ENCODE measurements at places on chromosomes 4 and X. TPM values are rescaled to one million over a fixed set of nuclear protein-coding genes. Genes with fewer than 3 reads are reported as not detected.

MSX1 gene
- polyA plus RNA-seq = 1.5 TPM

- no peaks in the 10 kb centered on the region for H3K27me3 ChIP-seq
- no peak overlapping the region for H3K4me3 ChIP-seq
- DNase-seq = peak; percentile 28
- H3K36me3 ChIP-seq = no peaks in the 10 kb centered on the region
- no peaks in the 10 kb centered on the region for H3K4me1 ChIP-seq
- no peak overlapping the region for H3K27ac ChIP-seq
Measured at GRCh38 chr4:176123710-176124407, 58.2 kb downstream of the WDR17 start.

- no peak overlapping the region for H3K4me3 ChIP-seq
- no peaks in the 10 kb centered on the region for H3K4me1 ChIP-seq
- no peak overlapping the region for H3K27ac ChIP-seq
- no peaks in the 10 kb centered on the region for H3K36me3 ChIP-seq
- no peak for DNase-seq
- no peaks in the 10 kb centered on the region for H3K27me3 ChIP-seq
Measured at GRCh38 chrX:81390237-81390636, 188.3 kb downstream of the SH3BGRL start.

DNA sequence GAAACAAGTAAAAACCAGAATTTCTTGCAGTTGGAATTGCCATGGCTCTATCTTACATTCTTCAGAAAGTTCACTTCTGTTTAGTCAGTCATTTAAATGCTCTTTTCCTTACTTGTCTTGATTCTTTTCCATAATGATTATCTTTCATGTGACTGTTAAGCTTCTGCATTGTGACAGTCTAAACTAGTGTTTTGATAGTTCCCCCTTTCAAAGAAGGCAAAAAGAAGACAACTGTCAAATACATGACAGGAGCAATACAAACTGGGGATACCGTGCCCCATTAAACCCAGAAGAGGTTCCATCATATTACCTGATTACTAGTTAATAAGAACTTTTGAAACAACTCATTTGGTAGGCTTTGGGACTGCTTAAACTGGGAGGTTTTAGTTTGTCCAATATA lies 476.2 kb downstream of the PCDH19 start:
- no peak overlapping the region for H3K27ac ChIP-seq
- no peak overlapping the region for H3K4me3 ChIP-seq
- DNase-seq = no peak

DNA sequence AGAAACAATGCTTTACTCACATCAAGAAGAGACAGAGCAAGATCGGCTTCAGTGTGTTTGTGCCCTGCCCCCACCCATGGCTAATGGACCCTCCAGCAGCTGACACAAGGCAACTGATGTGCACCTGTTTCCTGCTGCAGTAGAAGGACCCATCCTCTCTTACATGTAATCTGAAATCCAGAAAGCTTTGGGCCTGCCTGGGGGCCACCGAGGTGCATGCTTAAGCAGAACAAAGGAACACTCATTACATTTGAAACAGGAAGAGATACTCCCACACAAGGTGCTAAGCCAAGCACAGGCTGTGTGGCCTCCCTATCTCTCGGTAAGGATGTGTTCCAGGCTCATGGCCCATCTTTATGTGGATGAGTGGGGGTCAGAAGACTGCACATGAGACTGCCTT lies 338.0 kb downstream of the SPOCK3 start:
- H3K27me3 ChIP-seq = no peaks in the 10 kb centered on the region
- no peak overlapping the region for H3K27ac ChIP-seq
- no peaks in the 10 kb centered on the region for H3K36me3 ChIP-seq
- H3K4me1 ChIP-seq = no peaks in the 10 kb centered on the region
- DNase-seq = no peak

GRCh38 chr4:151703401-151703800 lies 57.4 kb downstream of the GATB start:
- no peaks in the 10 kb centered on the region for H3K27me3 ChIP-seq
- no peaks in the 10 kb centered on the region for H3K4me1 ChIP-seq
- DNase-seq = no peak
- H3K4me3 ChIP-seq = no peak overlapping the region
- no peak overlapping the region for H3K27ac ChIP-seq

GRCh38 chr4:74365761-74366160 lies 816 bp downstream of the EREG start:
- H3K4me1 ChIP-seq = no peaks in the 10 kb centered on the region
- H3K27me3 ChIP-seq = no peaks in the 10 kb centered on the region
- peak; percentile 57 for DNase-seq
- no peaks in the 10 kb centered on the region for H3K36me3 ChIP-seq
- no peak overlapping the region for H3K27ac ChIP-seq
- no peak overlapping the region for H3K4me3 ChIP-seq

DNA sequence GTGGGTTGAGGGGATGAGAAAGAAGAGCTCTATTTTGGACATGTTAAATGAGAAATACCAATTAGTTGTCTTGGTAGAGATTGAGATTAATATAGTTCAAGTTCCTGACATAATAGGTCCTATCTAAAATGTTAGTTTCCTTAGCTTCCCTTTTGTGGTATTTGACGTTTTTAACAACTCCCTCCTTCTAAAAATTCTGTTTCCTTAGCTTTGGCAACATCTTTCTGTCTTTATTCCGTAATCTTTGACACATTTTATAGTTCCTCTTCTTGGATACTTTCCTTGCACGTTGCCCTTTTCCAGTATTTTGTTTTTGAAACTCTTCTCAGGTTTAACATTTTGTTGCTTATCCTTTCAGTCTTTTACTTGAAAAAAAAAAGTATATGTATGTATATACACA lies 36.9 kb downstream of the LAMTOR3 start:
- no peaks in the 10 kb centered on the region for H3K36me3 ChIP-seq
- no peaks in the 10 kb centered on the region for H3K4me1 ChIP-seq
- no peak overlapping the region for H3K27ac ChIP-seq
- H3K4me3 ChIP-seq = no peak overlapping the region

DNA sequence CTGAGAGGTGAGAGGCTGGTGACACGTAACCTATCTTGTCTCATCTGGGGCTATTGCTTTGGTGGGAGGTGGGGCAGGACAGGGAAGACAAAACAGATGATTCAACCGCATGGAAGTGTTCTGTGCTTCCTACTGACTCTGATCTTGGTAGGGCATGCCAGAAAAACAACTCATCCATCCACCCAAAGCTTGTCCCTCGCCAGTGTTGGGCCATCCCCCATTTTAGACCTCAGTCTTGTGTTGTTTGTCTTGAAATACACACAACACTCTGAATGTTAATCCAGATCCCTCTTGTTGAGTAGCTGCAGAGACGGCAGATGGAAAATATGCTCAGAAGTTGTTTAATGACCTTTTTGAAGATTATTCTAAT lies 377 bp downstream of the CHRNA9 start:
- no peaks in the 10 kb centered on the region for H3K27me3 ChIP-seq
- H3K36me3 ChIP-seq = no peaks in the 10 kb centered on the region
- H3K4me1 ChIP-seq = no peaks in the 10 kb centered on the region
- DNase-seq = no peak
- no peak overlapping the region for H3K27ac ChIP-seq
- no peak overlapping the region for H3K4me3 ChIP-seq

- H3K27ac ChIP-seq = no peak within 1 kb of the TSS
- peak within 1 kb of the TSS; percentile 35 for H3K4me3 ChIP-seq
- peak; percentile 35 for DNase-seq
Measured at GRCh38 chr4:56821381-56822243, at the start of gene SPINK2. SPINK2 (minus strand) TSS chr4:56821701; CDS start chr4:56821662, 39 bp downstream.

DNA sequence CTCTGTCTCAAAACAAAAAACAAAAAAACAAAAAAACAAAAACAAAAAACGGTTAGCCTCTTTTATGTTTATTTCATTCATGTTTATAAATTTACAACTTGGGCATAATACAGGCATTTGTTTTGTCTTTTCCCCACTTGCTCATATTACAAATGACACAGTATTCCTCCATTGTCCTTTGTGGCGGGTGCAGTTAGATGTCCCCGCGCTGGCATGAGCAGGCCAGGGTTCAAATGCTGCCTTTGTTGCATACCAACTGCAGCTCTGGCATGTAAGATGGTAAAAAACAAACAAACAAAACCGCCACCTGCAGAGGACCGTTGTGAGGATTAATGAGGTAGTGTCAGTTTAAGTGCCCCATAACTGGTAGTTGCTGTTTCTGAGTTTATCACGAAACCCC lies 16.1 kb upstream of the HPF1 start:
- H3K36me3 ChIP-seq = no peaks in the 10 kb centered on the region
- DNase-seq = no peak
- H3K4me1 ChIP-seq = no peaks in the 10 kb centered on the region
- H3K4me3 ChIP-seq = no peak overlapping the region

CT45A6 gene
- not detected for polyA plus RNA-seq

- H3K27ac ChIP-seq = no peak overlapping the region
- no peak overlapping the region for H3K4me3 ChIP-seq
- H3K4me1 ChIP-seq = no peaks in the 10 kb centered on the region
- H3K27me3 ChIP-seq = no peaks in the 10 kb centered on the region
Measured at GRCh38 chr4:2011583-2011982, 2.8 kb upstream of the NELFA start.

DNA sequence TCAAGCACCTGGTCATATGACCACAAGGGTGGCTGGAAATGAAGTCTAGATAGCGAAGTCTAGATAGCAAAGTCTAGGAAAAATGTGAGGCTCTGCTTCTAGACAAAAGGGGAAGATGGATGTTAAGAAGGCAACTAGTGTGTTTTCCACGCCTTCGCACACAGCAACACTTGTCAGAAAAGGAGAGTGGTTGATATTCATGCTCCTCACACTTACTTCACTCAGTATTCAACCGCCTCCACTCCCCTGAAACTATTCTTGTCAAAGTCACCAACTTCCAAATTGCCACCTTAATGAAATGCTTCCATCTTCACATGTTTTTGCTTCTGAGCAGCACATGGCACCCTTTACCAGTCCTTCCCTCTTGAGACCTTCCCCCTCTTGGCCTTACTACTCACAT lies 27.7 kb upstream of the DCLK2 start:
- no peak overlapping the region for H3K4me3 ChIP-seq
- DNase-seq = no peak
- no peak overlapping the region for H3K27ac ChIP-seq
- H3K36me3 ChIP-seq = no peaks in the 10 kb centered on the region

DNA sequence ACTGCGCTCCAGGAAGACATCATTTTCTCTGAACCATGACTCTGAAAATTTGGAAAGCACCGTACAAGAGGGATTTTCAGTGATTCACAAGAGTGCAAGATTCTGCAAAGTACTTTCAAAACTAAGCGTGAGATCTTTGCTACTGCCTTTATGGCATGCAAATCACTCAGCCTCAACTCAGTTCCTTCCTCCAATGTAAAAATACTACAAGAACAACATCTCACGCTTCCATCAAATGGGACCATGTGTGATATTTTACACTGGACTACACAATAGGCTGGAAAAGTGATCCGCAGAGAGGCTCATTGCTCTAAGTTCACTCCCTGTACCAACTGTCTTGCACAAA lies 674 bp upstream of the IL15 start:
- H3K27me3 ChIP-seq = no peaks in the 10 kb centered on the region
- peaks cover 4% of the 10 kb centered on the region for H3K4me1 ChIP-seq
- peak overlapping the region; percentile 39 for H3K4me3 ChIP-seq
- no peaks in the 10 kb centered on the region for H3K36me3 ChIP-seq
- H3K27ac ChIP-seq = no peak overlapping the region

GRCh38 chr4:179398414-179398813 lies 1956.2 kb upstream of the AGA start:
- no peaks in the 10 kb centered on the region for H3K36me3 ChIP-seq
- DNase-seq = no peak
- H3K4me3 ChIP-seq = no peak overlapping the region
- H3K4me1 ChIP-seq = no peaks in the 10 kb centered on the region
- H3K27me3 ChIP-seq = no peaks in the 10 kb centered on the region

MAGEA11 gene
- polyA plus RNA-seq = not detected

DNA sequence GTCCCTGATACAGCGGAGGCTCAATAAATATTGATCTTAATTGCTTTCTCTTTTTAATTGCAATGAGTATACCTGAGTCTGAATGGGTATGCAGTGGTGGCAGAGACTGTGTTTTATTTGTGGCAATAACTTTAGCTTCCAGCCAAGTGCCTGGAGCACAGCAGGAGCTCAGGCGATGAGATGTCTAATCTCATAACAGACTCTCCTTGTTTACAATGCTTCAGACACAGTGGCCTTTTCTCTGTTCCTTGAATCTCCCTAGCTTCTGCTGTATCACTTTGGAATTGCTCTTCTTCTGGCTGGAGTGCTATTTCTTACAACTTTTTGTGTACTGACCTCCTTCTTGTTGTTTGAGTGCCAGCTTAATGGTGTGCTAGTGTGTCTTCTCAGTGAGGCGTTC lies 91.5 kb upstream of the UNC5C start:
- no peaks in the 10 kb centered on the region for H3K36me3 ChIP-seq
- H3K27me3 ChIP-seq = no peaks in the 10 kb centered on the region
- no peak for DNase-seq
- H3K27ac ChIP-seq = no peak overlapping the region
- H3K4me1 ChIP-seq = no peaks in the 10 kb centered on the region

- H3K27me3 ChIP-seq = no peaks in the 10 kb centered on the region
- H3K27ac ChIP-seq = no peak overlapping the region
- no peaks in the 10 kb centered on the region for H3K4me1 ChIP-seq
- no peak for DNase-seq
- H3K4me3 ChIP-seq = no peak overlapping the region
- H3K36me3 ChIP-seq = no peaks in the 10 kb centered on the region
Measured at GRCh38 chrX:134645936-134646543, 12.2 kb downstream of the PLAC1 start.

GRCh38 chr4:36027203-36027602 lies 217.1 kb downstream of the ARAP2 start:
- H3K36me3 ChIP-seq = no peaks in the 10 kb centered on the region
- no peak overlapping the region for H3K27ac ChIP-seq
- H3K4me3 ChIP-seq = no peak overlapping the region
- H3K27me3 ChIP-seq = no peaks in the 10 kb centered on the region
- no peaks in the 10 kb centered on the region for H3K4me1 ChIP-seq

- no peaks in the 10 kb centered on the region for H3K36me3 ChIP-seq
- no peaks in the 10 kb centered on the region for H3K4me1 ChIP-seq
- DNase-seq = no peak
Measured at GRCh38 chrX:68867458-68868112, 38.8 kb downstream of the EFNB1 start.

DNA sequence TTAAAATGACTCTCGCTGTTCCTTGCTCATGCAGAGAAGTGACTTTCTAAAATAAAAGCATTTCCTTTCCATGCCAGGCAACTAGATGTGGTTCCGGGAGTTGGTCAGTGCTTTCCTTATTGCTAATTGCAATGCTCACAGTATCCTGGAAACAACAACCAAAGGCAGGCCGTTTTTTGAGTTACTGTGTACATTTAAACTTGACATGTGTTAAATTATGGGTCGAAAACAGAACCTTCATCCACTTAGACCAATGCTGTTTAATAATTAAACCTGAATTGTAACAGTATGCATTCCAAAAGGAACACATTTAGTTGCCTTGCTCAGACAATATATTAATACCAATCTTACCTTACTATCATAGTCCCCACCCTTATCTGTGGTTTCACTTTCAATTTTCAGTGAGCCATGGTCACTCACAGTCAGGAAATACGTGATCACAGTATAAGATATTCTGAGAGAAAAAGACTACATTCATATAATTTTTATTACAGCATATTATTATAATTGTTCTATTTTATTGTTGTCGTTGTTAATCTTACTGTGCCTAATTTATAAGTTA lies 102.6 kb downstream of the HS6ST2 start:
- no peak overlapping the region for H3K27ac ChIP-seq
- DNase-seq = no peak
- no peaks in the 10 kb centered on the region for H3K4me1 ChIP-seq
- no peak overlapping the region for H3K4me3 ChIP-seq
